ENCODE measurements at places on chromosomes 3 and 15. TPM values are rescaled to one million over a fixed set of nuclear protein-coding genes. Genes with fewer than 3 reads are reported as not detected.

- DNase-seq = no peak
Observed at GRCh38 chr3:155308831-155309230, 15.3 kb upstream of the STRIT1 start.

- DNase-seq = no peak
Observed at GRCh38 chr3:106071306-106071705, 202.5 kb upstream of the CBLB start.

- DNase-seq = no peak
Observed at GRCh38 chr3:159499031-159499793, 489.4 kb upstream of the IL12A start.

Gene ZMYND10
- 0.50 TPM for total RNA-seq

Gene SOX2
- total RNA-seq = 4.9 TPM

Gene AADACL2
- total RNA-seq = not detected

- no peak for DNase-seq
Observed at GRCh38 chr15:60389261-60390077, 8.3 kb downstream of the ANXA2 start.

Gene LMAN1L
- not detected for total RNA-seq

Gene HIGD2B
- total RNA-seq = not detected

GRCh38 chr15:55403531-55403930, 4.6 kb downstream of the CCPG1 start:
- no peak for DNase-seq

GRCh38 chr15:82832601-82833361, 23.4 kb downstream of the WHAMM start:
- DNase-seq = no peak

Gene KLHL18
- total RNA-seq = 18.1 TPM

DNA sequence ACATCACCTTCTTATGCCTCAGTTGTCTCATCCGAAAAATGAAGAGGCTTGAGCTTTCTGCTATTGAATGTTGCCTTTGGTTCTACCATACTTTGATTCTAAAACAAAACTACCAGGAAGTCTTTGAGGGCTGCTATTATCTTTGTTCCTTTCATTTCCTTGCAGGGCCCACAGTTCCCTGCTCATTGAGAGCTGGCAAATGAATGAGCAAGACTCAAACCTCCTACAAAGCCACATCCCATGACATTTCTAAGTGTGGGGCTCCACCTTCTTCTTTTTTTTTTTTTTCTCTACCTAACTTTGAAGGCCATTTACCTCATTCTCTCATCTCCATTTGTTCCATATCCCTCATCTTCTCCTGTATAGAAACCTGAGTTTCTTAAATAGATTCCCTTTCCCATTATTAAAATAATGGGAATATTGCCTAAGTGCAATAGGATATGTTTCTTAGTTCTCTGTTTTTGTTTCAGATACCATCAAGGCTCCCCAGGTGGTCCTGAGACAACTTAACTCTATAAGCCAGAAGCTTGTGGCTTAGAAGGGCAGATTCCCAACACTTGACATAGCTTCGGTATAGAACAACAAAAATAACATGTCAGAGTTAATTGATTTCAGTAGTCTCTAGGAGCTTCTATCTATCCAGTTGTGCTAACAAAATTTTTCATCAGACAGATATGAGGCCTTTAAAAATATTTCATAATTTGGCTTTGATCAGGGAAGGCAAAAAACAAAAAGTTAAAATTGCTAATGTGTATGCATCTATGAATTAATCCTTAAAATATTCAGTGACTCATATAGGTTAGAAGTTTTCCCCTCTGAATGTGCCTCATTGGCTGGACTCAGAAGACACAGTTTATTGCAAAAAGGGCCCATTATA, 951.6 kb downstream of the TUSC7 start:
- no peak for DNase-seq

DNA sequence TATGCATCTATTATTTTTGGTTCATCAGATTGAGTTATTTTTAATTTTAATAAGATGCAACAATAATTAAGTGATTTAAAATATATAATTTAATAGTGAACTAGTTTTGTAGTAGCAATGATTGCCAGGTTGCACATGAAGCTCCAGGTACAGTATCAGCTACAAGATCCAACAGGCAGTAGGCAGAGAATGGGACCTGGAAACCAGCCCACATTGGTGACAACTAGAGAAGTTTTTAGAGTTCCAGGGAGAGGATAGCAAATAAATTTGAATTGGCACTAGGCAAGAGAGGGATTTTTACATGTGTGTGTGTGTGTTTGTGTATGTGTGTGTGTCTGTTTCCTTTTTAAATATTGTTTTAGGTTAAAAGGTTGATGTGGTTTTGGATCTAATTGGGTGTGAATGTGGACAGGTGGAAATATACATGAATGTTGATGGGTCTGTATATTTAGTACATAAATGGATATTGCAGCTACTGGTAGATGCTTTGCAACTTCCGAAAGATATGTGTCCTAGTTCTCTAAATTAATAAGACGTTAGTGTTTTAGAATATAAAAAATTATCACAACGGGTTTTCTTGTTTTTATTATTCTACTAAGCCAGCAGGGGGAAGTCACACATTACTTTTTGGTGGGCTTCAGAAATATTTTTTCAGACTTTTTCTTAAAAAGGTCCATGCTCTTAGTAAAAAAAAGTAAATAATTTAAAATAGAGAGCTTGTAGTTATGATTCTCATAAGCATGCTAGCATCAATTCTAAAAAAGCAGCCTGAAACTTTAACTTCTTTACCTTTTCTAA, 110.1 kb upstream of the GBE1 start:
- no peak for DNase-seq

- no peak for DNase-seq
Observed at GRCh38 chr3:141109751-141110150, 58.6 kb downstream of the SPSB4 start.

Gene FANCI
- 3.8 TPM for total RNA-seq

DNA sequence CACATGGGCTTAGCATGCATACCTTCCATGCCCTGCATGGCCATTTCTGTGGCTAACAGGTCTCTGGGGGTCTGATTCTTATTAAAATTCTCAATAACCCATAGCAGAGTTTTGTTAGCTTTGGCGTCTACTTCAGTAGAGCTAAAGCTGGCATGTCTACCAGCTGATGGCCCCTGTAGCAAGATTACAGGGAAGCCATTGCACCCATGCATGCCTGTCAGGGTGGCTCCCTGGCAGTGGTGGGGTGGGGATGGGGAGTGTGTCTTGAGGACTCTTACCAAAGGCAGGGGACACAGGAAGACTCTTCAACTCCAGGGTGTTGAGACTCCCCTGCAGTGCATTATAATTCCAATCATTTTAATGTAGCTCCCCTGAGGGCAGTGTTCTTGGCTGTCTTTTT, 4.7 kb downstream of the KY start:
- no peak for DNase-seq

- DNase-seq = no peak
Observed at GRCh38 chr3:119319311-119319710, 25.1 kb downstream of the ARHGAP31 start.

Gene ISLR
- 57.7 TPM for total RNA-seq

GRCh38 chr3:26655231-26655630, 32.7 kb downstream of the LRRC3B start:
- DNase-seq = no peak

Gene PAQR9
- total RNA-seq = not detected

Gene PROK2
- total RNA-seq = 2.0 TPM
